ENCODE measurements at places on chromosomes 7 and 10.
A peak's percentile ranks its signal among the peaks of the same experiment; 100 is the strongest.

DNA sequence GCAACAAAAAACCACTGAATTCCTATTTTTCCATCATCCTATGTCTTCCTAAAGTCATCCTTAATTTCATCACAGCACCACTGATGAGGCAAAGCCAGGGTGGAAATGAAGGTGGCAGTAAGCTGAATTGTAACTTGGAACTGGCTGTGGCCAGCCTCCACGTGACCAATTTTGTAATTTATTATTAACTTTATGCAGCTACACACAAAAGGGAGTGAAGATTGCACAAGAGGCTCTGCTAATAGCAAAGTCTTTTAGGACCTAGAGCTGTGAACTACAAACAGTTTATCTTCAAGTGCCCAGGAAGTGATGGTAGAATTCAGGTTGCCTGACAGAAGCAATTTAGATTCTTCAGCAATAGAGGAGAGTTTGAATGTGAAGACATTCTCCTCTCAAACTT, 176.4 kb downstream of the CCDC71L start:
- peak; percentile 66 for DNase-seq

GRCh38 chr10:110724937-110725336, 80.8 kb downstream of the RBM20 start:
- DNase-seq = no peak

DNA sequence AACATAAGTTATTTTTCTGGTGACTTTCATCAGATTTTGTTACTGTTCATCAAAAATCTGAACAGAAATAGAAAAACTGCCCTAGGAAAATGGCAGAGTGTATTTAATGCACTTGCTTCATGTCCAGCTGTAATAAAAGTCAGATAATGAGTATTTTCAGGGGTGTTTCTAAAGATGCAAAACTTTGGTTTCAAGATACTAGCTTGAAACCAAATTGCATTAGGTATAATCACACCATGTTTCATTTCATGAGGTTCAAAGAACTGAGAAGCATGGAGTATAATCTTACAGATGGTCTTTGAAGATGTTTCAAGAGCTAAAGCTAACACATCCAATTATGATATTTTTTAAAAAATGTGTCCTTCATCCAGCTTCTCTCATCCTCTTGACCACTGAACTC, 128.9 kb downstream of the NRCAM start:
- no peak for DNase-seq

GRCh38 chr7:40795607-40796006, 660.8 kb downstream of the SUGCT start:
- DNase-seq = no peak

DNA sequence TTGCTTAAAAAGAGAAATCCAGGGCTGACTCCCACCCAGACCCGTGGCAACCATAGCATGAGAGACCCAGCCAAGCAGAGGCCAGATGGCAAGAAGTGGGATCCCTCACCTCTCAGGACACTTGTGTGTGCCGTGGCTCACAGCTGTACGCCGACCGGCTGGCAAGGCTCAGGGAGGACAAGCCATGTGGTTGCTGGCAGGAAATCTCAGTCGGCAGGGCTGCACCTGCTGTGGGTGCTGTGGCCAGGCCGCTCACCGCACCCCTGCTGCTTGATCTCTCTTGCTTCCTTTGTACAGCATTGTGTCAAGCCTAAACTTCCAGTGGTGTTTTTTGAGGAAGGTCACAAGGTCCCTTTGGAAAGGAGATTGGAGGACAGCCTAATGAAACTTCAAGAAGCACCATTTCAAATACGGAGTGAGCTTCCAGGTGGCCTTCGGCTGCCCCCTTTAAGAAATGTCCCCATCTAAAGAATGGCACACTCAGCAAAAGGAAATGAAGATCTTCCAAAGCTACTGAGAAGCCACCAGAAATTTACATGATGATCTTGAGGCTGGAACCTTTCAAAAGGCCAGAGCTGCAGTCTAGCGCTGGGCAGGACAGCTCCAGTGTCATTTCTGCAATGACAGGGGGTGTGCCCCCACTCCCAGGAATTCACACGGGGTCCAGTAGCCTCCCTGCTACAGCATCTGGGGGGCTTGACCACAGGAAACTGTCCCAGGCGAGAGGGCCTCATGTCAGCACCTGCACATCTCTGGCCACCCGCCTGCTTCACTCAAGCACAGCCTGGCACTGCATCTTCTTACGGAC, 409.0 kb upstream of the MGMT start:
- no peak for DNase-seq
